Activated CD4-positive, alpha-beta T cell treated with anti-CD3 and anti-CD28 coated beads, Interleukin-10, Interleukin-2, amounts not matched to agents 100 ng/mL and 50 ng/mL, durations not matched to agents 16 hours and 8 hours (primary cell): ENCODE measurements at places on chromosomes 1 and 21.

DNA sequence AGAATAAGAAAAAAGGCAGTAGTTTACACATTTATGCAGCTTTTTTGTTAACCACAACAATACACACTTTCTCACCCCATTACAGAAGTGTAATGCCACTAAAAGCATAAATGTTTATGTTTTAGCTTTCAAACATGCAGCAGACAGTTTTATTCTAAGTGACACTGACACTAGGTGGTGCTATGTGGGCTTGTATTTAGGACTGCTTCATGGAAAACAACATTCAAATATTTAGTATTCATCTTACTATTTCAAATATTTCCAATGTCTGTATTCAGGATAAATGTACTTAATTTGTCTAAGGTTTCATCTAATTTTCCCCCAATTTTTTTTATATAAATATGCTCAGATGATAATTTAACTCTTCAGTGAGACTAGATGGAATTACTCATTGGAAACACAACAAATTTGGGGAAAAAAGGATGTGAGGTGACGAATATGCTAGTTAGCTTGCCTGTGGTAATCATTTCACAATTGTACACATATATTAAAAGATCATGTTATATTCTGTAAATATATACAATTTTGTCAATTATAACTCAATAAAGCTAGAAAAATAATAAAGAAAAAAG lies 71.4 kb downstream of the USP1 start:
- DNase-seq = peak; percentile 33

- no peak for DNase-seq
These were observed 16.2 kb downstream of the KCND3 start for GRCh38 chr1:111973150-111973790.

GRCh38 chr21:27365394-27365793 lies 398.5 kb upstream of the ADAMTS5 start:
- no peak for DNase-seq

GRCh38 chr1:38041936-38042834 lies 4.4 kb downstream of the POU3F1 start:
- no peak for DNase-seq

GRCh38 chr1:55640708-55641473 lies 425.7 kb upstream of the USP24 start:
- no peak for DNase-seq

GRCh38 chr1:217919683-217920388 lies 288.7 kb downstream of the SPATA17 start:
- no peak for DNase-seq

DNA sequence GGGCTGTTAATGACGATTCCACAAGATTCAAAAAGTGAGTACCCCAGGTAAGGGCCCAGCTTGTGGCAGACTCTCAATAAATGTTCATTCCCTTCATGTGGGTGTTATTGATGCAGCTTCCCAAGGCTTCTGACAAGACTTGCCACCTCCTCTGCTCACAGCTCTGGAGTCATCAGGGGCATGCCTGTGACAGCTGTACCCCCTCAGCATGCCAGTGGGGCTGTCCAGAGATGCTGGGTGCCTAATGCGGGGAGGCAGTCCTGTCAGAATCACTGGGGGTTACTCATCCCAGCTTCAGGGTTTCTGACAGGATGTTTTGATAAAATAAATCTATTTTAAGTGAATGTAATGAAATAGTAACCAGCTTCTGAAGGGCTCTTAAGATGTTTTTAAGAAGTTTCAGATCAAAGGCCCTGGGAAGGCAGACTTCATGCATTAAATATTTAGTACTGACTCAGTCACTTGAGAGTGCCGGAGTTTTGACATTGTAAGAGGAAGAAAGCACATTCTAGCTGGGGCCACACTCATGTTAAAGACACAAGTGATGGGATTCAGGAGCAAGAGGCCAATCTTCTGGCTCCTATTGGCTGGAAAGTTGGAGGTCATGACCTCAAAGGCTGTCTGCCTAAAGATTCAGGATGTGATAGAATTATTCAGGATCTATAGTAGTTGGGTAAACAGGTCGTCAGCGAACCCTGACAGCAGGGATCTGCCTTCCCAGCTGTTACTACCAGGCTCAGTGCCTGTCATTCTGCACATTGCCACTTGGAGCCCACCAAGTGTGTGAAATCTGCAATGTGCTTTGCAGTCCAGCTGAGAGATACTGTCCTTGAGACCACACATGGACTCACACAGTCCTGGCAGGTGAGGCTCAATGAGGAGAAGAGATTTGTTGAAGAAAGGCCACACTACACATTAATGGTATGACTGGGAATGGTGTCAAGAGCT lies 239.6 kb upstream of the BEND5 start:
- no peak for DNase-seq

DNA sequence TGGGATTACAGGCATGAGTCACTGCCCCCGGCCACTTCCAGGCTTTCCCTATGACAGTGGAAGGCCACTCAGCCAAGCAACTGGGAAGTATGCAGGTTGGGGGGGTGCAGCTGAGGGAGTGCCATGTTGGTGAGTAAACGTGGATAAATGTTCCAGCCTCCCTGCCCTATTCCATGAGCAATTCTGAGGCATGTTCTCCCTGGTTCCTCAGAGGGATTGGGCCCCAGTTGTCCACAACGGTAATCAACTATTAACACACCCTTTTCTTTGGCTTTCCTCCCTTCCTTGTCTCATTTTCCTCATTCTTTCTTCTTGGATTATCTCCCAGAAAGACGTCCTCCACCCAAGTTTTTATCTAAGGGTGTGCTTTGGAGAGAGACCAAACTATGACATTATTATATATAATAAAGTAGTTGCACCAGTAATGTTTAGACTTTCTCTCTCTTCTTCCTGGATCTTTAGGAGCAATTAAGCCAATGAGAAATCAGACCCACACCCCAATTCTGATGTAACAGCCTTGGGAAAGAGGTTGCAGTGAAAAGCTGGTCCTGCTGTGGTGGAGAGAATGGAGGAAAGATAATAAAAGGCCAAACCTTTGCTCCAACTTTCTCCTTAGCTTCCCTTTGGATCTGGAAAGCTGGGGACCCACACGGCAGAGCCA lies 6.8 kb upstream of the SLAMF9 start:
- no peak for DNase-seq

DNA sequence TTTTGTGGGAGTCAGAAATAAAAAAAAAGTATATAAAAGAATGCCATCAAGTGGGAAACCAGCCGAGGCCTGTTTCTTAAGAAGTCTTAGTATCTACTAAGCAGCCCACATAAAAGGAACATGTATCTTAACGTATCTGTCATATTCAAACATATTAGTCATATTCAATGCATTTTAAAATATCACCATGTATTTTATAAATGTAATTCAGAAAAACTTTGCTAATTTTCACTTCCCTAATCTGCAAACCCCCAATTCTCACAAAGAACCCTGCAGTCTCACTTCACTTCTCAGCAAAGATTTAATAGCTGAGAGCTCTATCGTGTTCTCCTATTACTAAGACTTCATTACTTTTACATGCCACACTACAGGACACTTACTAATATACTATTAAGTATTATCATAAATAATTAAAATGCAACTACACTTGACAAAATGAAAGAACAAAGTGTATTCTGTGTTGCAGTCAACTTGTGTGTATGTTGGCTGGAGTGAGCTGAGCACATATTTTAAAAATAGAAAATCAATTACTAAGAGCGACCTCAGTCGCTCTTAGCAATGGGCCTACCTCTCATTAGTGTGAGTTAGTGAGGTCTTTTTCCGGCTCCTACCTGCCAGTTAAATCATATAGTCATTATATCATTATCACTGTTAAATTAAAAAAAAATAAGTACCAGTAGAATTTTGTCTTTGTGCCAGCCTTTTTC lies 484.3 kb downstream of the LMO4 start:
- no peak for DNase-seq

- DNase-seq = no peak
These were observed 176.5 kb downstream of the KAZN start for GRCh38 chr1:14774988-14775387.

DNA sequence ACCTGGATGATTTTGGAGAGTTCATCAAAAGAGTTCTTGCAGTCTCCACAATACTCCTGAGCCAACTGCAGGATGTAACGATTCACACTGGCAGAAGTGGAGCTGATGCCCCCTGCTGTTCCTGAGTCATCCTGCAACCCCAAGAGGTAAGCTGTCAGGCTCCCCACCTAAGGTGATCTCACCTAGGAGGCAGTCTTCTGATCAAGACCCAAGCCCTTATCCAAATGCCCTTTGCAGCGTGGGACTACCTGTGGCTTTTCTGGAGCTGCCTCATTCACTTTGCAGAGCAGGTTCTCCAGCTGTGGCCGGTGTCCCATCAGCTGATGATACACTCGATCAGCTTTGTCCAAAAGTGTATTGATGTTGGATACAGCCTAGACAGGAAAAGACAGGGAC lies 96.4 kb downstream of the UBR4 start:
- peak; percentile 50 for DNase-seq

DNA sequence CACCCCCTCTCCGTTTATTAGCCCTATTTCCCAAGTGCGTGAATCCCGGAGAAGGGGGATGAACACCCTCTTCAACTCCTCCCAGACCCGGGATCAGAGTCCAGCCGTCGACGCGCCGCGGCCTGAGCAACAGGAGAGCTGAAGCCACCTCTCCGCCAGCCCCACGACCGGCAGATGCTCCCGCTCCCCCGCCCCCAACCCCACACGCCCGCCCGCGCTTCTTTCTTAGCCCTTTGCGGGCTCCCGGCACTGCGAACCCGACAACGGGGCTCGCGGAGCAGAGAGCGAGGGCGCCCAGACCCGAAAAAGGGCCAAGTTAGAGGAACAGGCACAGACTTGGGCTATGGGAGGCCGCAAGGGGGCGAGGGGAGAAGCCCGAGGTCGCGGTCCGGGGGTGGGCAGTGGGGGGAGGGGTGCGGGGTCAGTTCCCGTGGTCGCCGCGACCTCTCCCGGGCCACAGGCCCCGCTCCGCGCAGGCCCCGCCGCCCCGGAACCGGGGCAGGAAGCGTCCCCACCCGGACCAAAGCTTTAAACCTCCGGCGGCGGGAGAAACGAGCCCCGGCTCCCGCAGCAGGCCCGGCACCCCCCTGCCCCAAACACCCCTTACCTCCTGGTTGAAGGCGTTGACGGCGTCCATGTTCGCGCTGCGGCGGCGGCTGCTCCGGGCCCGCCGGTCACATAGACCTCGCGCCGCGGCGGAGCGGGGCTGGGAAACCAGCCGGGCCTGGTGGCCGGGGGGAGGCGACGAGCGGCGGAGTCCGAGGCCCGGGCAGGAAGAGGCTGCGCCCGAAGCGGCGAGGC lies 662 bp downstream of the SCAF4 start:
- peak; percentile 48 for DNase-seq

DNA sequence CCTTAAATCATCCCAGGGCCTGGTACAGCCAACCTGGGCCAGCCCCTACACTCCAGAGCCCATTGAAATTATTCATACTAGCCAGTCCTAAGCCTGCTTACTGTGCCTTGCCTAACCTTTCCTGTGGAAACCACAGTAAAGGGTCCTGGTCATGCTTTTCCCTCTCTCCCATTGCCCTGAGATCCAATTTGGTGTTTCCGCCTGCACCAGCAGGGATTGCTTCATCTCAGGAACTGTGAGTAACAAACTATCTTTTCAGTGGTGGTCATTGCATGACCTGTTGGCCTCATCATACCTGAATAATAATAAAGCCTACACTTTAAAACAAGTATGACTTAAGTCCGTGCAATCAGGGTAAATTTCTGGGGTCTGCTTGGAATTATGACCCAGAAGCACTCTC lies 18.7 kb upstream of the GALNT2 start:
- no peak for DNase-seq

DNA sequence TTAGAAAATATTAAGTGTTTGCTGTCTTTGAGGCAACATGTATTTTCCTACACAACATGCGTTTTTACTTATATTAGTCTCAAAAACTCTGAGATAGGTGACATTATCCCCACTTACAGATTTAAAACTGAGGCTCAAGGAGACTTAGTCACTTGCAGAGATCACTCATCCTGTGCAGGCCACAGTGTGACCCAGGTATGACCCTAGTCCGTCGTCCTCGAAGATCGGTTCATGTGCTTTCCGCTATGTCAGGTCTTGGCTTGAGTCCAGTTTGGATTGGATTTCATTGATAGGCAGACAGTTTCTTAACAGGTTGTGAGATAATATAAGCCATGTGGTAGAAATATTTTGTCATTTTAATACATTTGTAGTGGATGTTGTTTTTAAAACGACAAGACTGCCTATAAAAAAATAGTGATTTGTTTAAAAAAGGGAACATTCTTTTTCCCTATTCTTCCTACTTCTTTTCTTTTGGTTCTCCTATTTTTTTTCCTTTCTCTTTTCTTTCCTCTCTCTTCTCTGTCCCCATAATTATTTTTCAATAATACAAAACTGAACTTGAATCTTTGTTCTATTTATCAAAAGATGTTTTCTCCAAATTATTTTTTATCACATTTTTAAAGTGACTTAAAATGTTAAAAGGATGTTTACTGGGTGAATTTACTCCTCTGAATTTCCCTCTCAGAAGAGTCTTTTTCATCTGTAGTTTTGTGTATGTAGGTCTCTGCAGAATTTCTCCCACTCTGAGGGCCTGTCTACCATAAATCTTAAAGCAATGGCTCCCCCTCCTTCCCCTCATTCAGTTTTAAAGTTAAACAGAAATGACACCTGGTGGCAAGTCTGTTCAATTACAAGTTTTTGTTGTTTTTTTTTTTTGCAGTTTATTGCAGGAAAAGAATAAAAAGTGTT lies 81.8 kb downstream of the PHTF1 start:
- peak; percentile 45 for DNase-seq

DNA sequence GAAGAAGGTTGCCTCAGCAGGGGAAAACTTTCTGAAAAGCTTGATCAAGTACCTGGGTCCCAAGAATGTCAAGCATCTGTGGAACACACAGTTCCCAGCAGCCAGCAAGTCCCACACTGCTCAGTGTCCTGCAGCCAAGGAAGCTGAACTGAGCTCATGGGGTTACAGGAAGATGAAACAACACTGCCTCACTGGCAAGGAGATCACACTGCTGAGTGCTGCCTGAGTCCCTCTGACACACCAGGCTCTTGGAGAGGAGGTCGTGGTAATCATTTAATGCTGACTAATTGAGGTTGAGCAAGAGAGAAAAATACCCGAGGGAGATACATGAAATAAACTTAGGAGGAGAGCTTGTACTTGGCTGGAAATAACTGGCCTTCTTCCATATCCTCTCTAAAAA lies 75.2 kb downstream of the MPZL1 start:
- peak; percentile 20 for DNase-seq

GRCh38 chr1:211935448-211935970 lies 99.8 kb downstream of the INTS7 start:
- peak; percentile 88 for DNase-seq

- peak; percentile 76 for DNase-seq
These were observed 55.6 kb downstream of the ZNF281 start for GRCh38 chr1:200354243-200354642.

- peak; percentile 30 for DNase-seq
These were observed 16.9 kb upstream of the EFCAB14 start for GRCh38 chr1:46735708-46736324.
